Smooth muscle cell of the pulmonary artery (primary cell): ENCODE measurements at places on chromosomes 1 and 21. TPM values are rescaled to one million over a fixed set of nuclear protein-coding genes. Genes with fewer than 3 reads are reported as not detected.

The CHD5 gene
- total RNA-seq = 0.13 TPM in 2 replicates

The C2CD2 gene
- 53.3 and 63.5 TPM in 2 replicates for total RNA-seq

The GPN2 gene
- total RNA-seq = 14.3 and 15.6 TPM in 2 replicates

The CATSPERE gene
- 0.72 and 0.73 TPM in 2 replicates for total RNA-seq

The CLCA2 gene
- 0.72 and 7.4 TPM in 2 replicates for total RNA-seq

The PLD5 gene
- 0.07 TPM in 1 of 2 replicates, not detected in the other for total RNA-seq

The HES4 gene
- total RNA-seq = 2.6 and 8.3 TPM in 2 replicates

The ZNF648 gene
- total RNA-seq = not detected in 2 replicates

The TINAGL1 gene
- 133 and 442 TPM in 2 replicates for total RNA-seq

The SPRR1A gene
- not detected in 2 replicates for total RNA-seq

The FCRL6 gene
- not detected in 2 replicates for total RNA-seq

The TMPRSS2 gene
- not detected in 2 replicates for total RNA-seq

The CLCNKA gene
- 0.33 TPM in 1 of 2 replicates, not detected in the other for total RNA-seq

The BTBD19 gene
- total RNA-seq = 10.7 and 18.0 TPM in 2 replicates

The LRRC7 gene
- 0.07 TPM in 1 of 2 replicates, not detected in the other for total RNA-seq

The TLR5 gene
- total RNA-seq = 0.26 and 0.36 TPM in 2 replicates

The FCER1G gene
- total RNA-seq = not detected in 2 replicates

The RGS13 gene
- total RNA-seq = not detected in 2 replicates

The PLA2G2D gene
- total RNA-seq = not detected in 2 replicates

The PIK3CD gene
- total RNA-seq = 3.3 and 7.9 TPM in 2 replicates

The CFAP74 gene
- total RNA-seq = not detected in 2 replicates

The LCE1E gene
- not detected in 2 replicates for total RNA-seq

The CDCA8 gene
- total RNA-seq = 1.7 and 3.7 TPM in 2 replicates

The LCE2A gene
- not detected in 2 replicates for total RNA-seq
